ENCODE measurements at places on chromosomes 3 and 15.

GRCh38 chr15:68292157-68292781 lies 14.7 kb downstream of the FEM1B start:
- DNase-seq: no peak

DNA sequence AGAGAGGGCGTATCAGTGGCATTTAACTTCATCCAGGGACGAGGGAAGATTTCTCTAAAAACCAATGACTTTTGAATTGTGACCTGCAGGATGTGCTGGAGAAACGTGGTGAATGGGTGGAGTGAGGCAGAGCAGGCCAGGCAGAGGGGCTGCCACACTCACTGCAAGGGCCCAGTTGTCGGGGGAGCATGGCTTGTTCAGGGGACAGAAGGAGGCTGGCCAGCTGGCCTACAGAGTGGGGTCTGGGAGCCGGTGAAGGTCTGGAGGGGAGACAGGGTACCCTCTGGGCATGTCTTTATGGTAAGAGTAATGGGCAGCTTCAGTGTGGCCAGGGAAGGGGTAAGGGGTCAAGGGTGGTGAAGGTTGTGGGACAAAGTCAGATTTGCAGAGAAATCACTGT lies 225.2 kb upstream of the RGMA start:
- DNase-seq: no peak

DNA sequence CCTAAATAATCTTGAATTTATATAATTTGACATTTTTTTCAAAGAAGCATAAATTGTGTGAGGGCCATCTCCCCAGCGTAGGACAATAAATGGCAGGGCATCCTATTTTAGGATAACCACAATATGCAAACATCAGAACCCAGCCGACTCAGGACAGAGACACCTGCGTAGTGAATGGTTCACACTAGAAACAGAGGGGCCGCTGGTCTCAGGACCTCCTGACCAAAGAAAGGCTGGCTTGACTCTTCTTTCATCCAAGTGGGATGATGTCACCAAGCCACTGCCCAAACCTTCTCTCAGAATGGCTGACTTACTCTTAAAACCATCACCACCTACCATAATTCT lies 162.1 kb downstream of the FOXP1 start:
- no peak for DNase-seq

GRCh38 chr3:12750658-12751071 lies 8.4 kb downstream of the TMEM40 start:
- DNase-seq: no peak

GRCh38 chr3:149021830-149022229 lies 30.5 kb downstream of the GYG1 start:
- no peak for DNase-seq

DNA sequence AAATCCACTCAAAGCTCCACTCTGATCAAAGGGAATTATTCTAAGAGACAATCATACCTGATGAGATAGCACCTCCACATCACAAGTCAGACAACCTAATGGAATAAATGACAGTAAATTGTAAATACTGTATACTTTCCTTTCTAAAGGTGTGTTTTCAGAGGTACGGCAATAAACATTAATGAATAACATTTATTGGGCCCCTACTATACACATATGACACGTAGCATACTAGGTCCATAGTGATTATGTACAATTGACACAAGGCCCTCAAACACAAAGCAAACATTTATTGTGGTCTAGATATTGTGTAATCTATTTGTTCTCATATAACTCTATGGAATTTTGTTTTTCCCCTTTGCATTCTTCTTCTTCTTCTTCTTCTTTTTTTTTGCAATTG lies 429.8 kb downstream of the FOXP1 start:
- DNase-seq: no peak

DNA sequence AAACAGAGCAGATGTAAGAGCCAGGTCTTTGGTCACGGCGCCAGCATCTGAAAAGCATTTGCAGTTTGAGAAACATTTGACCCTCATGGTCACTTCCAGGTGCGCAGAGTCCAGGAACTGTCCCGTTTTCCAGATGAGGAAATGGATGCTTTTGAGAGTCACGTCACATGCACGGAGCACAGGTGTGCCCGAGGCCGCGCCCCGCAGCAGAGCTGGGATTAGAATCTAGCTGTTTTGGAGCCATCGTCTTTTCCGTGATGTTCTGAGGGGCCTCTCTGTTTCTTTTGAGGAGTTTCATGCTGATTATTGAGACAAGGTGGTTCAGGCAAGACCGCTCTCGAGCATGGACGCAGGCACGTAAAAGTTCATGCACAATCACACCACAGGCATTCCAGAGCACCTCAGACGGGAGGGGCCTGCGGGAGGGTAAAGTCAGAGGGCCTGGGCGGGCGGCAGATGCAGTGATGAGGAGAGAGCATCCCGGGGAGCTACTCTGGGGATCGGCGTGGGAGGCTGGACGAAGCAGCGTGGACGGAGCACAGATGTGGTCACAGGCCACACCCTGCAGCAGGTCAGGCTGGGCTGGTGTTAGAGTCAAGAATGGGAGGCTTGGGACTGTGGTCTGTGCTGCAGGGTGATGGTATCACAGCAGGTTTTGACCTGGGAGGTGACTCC lies 139.2 kb upstream of the MEF2A start:
- DNase-seq: no peak

Measured in brain pericyte (primary cell).